Naive thymus-derived CD4-positive, alpha-beta T cell (primary cell): ENCODE measurements at places on chromosomes 4 and X.

- no peaks in the 10 kb centered on the region for H3K4me1 ChIP-seq
- H3K27ac ChIP-seq, result no peak overlapping the region
- H3K36me3 ChIP-seq, result no peaks in the 10 kb centered on the region
Measured at GRCh38 chrX:24117258-24117657, 32.3 kb upstream of the ZFX start.

DNA sequence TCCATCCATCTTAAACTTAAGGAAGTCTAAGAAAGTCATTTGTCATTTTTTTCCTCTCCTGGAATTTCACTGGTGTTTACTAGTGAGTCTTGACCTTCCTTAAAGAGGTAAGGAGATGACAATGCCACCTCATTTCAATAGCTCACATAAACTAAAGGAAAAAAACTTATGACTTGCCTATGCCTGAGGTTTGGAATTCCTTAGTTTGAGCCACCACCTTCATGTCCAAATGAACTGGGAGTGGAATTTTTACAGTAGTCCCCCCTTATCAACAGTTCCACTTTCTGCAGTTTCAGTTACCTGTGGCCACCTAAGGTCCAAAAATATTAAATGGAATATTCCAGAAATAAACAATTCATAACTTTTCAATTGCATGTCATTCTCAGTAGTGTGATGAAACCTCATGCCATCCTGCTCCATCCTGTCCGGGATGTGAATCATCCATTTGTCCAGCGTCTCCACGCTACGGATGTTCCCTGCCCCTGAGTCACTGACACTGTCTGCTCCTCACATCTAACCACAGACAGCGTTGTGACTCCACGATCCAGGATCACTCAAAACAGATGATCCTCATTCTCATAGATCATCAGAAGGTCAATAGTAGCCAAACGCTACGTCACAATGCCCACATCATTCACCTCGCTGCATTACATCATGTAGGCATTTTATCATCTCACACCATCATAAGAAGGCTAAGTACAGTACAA lies 177.4 kb downstream of the SH3KBP1 start:
- H3K36me3 ChIP-seq, result no peaks in the 10 kb centered on the region
- no peak for DNase-seq
- peaks cover 22% of the 10 kb centered on the region for H3K4me1 ChIP-seq
- H3K4me3 ChIP-seq, result no peak overlapping the region
- H3K27me3 ChIP-seq, result no peaks in the 10 kb centered on the region

DNA sequence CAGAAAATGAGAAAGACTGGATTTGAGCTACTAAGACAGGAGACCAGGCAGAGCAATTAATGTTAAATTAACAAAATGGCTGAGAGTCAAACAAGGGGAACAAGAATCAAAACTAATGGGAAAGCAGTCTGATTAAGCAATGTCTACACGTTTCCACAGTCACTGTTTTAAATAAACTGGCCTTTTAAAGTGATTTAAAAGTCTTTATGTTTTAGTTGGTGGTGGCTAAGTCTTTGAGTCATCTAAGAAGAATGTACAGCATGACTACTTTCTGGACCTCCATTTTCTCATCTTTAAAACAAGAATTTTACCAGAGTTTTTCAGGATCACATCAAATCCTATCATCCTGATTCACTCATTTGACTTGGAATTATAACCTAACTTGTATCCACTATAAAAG lies 233.8 kb downstream of the ENOX2 start:
- no peak for DNase-seq
- H3K27me3 ChIP-seq, result no peaks in the 10 kb centered on the region
- H3K4me3 ChIP-seq, result no peak overlapping the region
- no peak overlapping the region for H3K27ac ChIP-seq

DNA sequence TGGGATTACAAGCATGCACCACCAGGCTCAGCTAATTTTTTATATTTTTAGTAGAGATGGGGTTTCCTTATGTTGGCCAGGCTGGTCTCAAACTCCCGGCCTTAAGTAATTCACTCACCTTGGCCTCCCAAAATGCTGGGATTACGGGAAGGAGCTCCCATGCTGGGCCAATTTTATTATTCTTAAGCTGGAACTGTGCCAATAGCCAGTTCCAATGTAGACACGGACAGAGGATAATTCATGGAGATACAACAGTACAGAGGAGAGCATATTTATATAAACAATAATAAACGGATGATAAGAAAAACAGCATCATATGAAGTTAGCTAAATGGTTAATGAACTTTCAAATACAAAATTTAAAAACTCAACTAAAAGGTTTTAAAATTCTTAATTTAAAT lies 87.8 kb downstream of the PPA2 start:
- H3K4me3 ChIP-seq, result no peak overlapping the region
- no peaks in the 10 kb centered on the region for H3K27me3 ChIP-seq
- no peaks in the 10 kb centered on the region for H3K36me3 ChIP-seq
- H3K27ac ChIP-seq, result no peak overlapping the region

- H3K4me1 ChIP-seq, result no peaks in the 10 kb centered on the region
- no peaks in the 10 kb centered on the region for H3K36me3 ChIP-seq
- H3K27me3 ChIP-seq, result no peaks in the 10 kb centered on the region
- no peak overlapping the region for H3K4me3 ChIP-seq
Measured at GRCh38 chrX:108246304-108246954, 154.9 kb downstream of the ATG4A start.

GRCh38 chr4:71584585-71584984 lies 199.3 kb downstream of the GC start:
- H3K4me3 ChIP-seq, result no peak overlapping the region
- no peaks in the 10 kb centered on the region for H3K4me1 ChIP-seq
- no peak for DNase-seq
- H3K27ac ChIP-seq, result no peak overlapping the region

GRCh38 chr4:139889901-139890300 lies 224.3 kb downstream of the MGST2 start:
- H3K4me3 ChIP-seq, result no peak overlapping the region
- no peak for DNase-seq
- H3K36me3 ChIP-seq, result no peaks in the 10 kb centered on the region
- H3K27ac ChIP-seq, result no peak overlapping the region
- H3K27me3 ChIP-seq, result no peaks in the 10 kb centered on the region

DNA sequence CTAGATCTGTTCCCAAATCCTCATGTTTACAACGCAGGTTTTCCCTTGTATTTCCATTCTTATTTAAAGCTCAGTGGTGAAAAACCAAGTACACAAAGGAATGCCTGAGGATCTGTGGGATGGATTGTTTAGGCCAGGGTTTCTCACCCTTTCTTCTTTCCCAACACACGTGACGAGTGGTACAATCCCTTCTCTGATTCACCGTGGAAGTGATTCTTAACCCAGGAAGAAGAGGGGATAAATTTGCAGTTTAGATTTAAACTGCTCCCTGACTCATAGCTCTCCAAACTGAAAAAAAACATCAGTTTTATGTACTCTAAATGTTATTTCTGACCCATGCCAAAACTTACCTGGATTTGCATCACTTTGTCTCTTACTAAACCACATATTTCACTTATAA lies 17.0 kb downstream of the PAQR3 start:
- peaks cover 18% of the 10 kb centered on the region for H3K36me3 ChIP-seq
- no peak for DNase-seq

DNA sequence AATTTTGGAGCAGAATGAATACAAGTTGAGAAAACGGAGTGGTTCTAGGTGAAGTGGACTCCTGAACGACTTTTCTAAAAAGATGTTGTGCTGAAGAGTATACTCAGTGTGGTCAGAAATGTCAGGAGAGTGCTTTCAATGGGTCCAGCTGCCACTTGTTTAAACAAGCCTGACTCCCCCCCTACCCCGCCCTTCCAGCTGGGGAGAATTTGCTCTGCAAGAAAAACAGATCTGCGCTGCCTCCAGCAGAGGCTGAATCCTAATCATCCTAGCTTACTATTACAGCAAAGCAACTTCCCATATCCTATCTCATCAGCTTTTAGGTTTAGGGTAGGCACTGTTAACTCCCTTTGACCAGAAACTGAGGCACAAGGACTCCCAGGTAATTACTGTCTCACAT lies 1.9 kb downstream of the MAP3K15 start:
- DNase-seq, result no peak
- no peak overlapping the region for H3K4me3 ChIP-seq
- no peak overlapping the region for H3K27ac ChIP-seq
- no peaks in the 10 kb centered on the region for H3K27me3 ChIP-seq

DNA sequence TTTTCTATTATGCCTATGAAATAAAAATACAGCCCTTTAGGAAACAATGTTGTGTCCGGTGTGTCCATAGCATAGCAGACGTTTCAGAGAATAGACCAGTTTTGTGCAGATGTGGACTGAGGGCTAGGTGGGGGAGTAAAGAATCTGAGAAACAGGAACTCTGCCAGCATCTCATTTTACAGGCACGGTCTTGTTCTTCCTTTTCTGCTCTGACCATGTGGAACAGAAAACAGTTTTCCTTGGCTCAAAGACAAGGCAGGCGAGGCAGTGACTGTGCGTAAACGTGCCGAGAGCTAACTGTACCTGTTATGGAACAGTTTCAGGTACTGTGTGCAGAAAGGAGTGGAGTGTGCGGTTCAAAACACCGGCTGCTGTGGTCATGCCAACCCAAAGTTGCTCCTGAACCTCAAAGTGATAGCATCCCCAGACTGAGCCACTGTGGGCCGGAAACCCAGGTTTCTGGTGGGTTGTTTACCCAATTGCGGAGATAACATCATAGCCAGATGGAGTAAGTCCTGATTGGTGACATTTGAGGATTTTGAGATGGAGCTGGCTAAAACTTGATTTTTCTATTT lies 20.2 kb downstream of the CNGA2 start:
- DNase-seq, result no peak
- no peaks in the 10 kb centered on the region for H3K4me1 ChIP-seq
- no peaks in the 10 kb centered on the region for H3K36me3 ChIP-seq
- H3K4me3 ChIP-seq, result no peak overlapping the region
- no peaks in the 10 kb centered on the region for H3K27me3 ChIP-seq

- H3K4me1 ChIP-seq, result no peaks in the 10 kb centered on the region
- H3K36me3 ChIP-seq, result no peaks in the 10 kb centered on the region
- H3K27me3 ChIP-seq, result no peaks in the 10 kb centered on the region
- no peak overlapping the region for H3K27ac ChIP-seq
- no peak for DNase-seq
Measured at GRCh38 chr4:173405840-173406606, 7.1 kb upstream of the SCRG1 start.

DNA sequence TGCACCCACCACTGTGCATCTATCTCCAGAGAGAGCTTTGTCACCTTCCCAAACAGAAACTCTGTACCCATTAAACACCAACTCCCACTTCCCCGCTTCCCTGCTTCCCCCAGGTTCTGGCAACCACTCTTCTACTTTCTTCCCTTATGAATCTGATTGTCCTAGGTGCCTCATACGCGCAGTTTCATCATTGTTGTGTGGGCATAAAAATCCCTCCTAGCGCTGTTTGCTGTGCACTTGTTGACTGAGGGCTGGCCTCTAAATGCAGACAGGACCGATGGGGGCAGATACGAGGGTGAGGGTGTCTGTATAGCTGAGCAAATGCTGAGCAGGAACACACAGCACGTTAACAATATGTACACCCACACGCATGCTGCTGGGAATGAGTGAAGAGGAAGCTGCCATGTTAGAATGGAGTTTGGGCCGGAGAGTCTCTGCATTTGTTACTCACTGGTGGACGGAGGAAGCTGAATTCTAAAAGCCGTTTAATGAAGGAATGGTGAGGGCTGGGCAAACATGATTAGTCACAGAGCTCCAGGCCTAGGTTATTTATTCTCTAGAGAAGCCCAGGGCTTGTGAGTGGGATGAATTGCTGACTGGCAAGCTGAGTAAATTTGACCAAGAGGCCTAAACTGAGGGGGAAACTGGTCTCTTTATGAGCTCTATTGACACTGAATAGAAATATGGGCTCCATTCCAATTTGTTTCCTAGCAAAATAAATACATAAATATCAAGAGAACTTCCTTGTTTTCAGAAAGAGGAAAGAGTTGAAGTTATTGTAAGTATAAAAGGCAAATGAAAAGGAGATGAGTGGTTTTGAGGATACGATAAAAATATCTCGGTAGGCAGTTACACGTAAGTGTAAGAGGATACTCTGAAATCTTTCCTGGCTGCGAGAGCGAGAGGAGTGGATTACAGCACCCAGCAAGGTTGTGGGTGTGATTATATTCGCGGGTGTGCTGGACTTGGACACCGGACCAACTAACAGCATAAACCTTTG lies 95.9 kb upstream of the RPS6KA3 start:
- no peak overlapping the region for H3K4me3 ChIP-seq
- no peaks in the 10 kb centered on the region for H3K36me3 ChIP-seq
- H3K27me3 ChIP-seq, result no peaks in the 10 kb centered on the region
- H3K27ac ChIP-seq, result no peak overlapping the region
- no peak for DNase-seq
